Cortex of kidney (tissue), 1 donor: ENCODE measurements at places on chromosomes 2 and 18.

DNA sequence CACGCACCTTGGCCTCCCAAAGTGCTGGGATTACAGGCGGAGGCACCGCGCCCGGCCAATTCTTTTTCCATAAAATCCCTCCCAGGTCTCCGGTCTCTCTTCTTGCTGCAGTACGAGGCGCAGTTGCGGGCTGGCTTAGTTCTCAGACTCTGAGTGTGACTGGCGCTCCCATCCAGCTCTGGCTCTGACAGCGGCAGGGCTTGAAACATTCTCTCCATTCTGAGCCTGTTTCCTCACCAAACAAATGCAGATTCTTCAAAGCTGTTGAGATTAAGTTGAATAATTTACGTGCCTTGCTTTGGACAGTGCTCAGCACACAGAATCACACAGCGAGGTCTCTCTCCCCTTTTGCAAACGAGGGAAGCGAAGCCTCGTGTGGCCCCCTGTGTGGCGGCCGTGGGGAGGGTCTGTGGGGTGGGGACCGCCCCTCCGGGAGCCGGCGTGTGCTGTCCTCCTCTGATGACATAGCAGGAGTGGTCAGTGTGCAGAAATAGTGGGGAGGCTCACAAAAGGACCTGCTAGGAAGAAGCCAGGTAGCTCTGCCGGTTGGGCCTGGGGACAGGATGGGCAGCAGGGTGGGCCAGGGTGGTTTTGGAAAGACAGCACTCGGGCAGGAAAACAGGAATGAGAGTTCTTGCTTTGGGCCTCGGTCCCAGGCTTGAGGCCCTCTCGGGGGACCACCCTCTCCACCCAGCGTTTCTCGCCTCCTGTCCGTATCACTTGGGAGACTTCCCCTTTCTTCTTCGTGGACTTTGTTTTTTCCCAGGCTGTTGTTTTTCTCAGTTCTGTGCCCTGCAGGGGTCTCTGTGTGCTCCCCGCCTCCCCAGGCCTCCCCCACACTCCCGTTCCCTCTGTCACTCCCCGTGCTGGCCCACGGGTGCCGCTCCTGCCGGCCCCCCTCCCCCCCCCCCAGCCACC, 75.0 kb downstream of the KCNG2 start:
- no peak for DNase-seq

DNA sequence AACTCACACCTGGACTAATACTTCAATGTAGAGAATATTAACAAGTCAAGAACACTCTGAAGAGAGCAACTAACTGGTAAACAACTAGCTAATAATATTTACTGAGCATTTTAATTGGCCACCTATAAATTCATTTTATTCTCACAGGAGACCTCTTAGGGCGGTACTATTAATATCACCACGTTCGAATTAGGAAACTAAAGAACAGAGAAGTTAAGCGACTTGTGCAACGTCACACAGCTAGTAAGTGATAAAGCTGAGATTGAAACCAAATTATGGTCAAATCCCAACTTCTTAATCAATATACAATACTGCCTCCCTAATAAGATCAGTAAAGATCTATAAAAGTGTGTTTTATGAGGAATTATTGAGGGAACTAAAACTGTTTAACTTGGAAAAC, 1034.3 kb upstream of the POU3F3 start:
- DNase-seq = no peak

DNA sequence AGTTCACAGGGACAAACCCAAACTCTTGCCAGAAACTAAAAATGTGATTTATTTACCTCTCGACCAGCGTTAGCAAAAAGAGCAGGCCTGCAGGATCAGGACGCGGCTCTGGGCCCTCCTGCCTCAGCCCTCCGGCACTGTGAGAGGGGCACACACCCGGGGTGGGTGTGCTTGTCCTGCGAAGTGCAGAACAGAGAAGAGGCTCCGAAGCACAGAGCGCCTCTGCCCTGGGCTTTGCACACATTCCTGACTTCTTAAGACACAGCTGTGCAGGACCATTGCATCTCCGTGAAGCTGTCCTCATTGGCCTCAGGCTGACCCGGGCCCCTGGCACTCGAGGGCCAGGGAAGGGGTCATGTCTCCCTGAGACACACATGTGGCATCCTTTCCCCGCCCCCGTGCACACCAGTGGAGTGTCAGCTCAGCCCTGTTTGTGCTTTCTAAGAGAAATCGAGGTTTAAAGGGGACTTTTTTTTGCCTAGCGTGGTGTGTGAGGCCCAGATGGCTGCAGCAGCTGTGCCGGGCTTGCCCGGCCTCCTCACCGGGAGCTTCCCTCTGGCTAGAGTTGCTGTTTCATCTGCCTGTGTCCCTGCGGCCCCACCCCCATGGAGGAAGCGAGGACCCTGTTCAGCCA, 9.9 kb upstream of the NFATC1 start:
- DNase-seq = no peak

DNA sequence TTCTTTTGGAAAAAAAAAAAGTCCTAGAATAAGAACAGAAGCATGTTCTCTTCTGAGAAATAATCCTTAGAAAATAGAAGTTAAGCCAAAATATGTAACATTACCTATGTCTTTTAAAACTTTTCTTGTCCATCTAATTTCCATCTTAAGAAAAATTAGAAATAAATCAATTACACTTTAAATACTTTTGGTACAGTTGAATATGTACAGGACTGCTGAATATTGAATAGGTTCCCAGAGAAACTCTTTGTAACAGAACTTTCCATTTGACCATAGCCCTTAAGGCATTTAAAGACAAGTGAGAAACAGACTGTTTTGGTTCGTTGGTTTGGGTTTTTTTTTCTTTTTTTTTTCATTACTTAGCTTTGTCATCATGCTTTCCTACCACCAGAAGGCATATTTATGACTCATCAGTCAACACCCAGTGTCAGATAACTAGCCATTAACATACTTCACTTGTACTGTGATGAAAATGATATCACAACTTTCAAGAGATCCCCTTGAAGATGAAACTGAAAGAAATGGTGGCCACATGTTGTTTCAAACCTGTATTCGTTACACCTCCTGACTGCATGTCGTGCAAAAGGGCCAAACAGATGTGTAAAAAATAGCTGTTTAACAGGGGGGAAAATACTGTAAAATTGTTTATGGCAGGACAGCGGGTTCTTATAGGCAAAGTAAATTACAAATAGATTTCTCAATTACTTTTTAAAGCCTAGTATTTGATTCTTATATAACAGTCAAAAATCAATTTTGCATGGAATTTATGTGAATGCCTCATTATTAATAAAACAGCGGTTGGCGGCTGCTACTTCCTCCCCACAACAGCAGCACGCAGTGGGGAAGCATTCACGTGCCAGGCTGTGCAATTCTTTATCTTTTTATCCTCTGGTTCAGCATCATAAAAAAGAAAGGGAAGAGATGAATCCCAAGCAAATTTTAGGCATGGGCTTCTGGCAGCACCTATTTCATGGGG, 280.7 kb upstream of the HNRNPA3 start:
- DNase-seq = no peak

- DNase-seq = no peak
Observed at GRCh38 chr2:205715831-205716525, 33.7 kb downstream of the NRP2 start.

GRCh38 chr2:150619607-150620330, 132.3 kb upstream of the RND3 start:
- DNase-seq = no peak

- no peak for DNase-seq
Observed at GRCh38 chr2:215002500-215002899, 135.9 kb downstream of the ABCA12 start.

DNA sequence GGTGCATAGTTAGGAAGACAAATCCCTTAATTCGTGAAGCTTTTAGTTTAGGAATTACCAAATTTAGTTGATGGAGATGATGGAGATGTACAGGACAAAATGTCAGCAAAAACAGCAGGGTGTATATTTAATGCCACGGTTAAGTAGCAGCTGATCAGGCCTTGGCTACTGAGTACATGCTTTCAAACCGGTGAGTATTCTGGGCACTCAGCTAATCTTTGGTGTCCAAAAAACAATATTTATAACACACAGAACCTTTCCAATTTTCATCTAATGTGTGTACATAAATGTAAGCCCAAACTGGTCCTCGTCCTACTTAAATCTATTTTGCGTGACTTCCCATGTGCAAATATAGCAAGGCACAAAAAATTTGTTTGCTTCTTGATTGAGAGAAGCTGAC, 703.4 kb upstream of the LINC00305 start:
- no peak for DNase-seq

DNA sequence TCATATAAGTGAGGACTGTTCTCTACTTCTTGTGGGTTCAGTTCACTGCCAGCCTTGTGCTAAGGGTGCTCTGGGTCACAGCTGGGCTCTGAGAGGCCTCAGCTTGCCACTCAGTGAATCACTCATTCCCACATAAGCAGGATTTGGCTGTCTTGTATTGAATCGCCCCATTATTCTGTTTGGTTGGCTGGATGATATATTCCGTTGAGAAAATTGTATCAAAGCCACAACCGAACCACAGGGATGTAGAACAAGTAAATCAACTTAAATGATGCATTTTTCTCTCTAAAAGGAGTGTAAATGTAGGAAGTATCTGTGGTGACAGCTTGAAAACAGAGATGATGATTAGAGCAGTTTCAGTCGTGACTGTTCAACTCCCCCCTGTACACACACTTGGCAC, 39.6 kb downstream of the TTC39C start:
- no peak for DNase-seq

GRCh38 chr2:36770542-36771287, 74.2 kb downstream of the VIT start:
- no peak for DNase-seq

- DNase-seq = no peak
Observed at GRCh38 chr2:2743164-2743571, 412.1 kb upstream of the MYT1L start.

GRCh38 chr2:71935262-71935848, 212.3 kb downstream of the CYP26B1 start:
- no peak for DNase-seq

DNA sequence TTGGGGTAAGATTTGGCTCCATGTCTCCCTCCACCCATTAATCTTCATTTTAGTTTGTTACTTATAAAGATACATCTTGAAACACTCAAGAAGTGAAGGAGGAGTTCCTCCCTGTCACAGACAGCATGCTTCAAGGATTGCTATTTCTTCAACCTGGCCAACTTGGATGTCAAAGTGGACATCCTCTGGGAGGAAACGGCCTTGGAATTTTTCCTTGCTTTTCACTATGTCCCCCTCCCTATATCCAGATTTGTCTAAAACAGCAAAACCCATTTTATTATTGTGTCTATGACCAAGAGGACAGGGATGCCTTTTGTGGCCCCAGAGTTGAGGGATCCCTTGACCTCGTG, 242.9 kb downstream of the LPIN1 start:
- no peak for DNase-seq

DNA sequence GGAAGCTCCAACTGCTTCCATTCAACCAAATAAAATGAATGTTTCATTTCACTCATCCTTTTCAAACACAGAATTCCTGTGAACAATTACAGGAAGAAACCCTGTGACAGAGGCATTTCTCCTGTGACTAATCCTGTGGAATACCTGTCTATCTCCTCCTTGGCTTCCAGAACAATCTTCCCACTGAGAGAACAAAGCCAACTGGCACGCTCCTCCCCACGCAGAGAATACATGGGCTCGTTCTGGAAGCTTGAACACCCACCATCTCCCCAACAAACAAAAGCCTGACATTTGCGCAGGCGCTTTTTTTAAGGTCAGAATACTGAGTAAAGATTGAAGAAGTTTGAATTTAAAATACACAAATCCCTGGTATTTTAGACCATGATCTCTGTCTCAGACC, 104.7 kb upstream of the SLC66A3 start:
- DNase-seq = no peak

DNA sequence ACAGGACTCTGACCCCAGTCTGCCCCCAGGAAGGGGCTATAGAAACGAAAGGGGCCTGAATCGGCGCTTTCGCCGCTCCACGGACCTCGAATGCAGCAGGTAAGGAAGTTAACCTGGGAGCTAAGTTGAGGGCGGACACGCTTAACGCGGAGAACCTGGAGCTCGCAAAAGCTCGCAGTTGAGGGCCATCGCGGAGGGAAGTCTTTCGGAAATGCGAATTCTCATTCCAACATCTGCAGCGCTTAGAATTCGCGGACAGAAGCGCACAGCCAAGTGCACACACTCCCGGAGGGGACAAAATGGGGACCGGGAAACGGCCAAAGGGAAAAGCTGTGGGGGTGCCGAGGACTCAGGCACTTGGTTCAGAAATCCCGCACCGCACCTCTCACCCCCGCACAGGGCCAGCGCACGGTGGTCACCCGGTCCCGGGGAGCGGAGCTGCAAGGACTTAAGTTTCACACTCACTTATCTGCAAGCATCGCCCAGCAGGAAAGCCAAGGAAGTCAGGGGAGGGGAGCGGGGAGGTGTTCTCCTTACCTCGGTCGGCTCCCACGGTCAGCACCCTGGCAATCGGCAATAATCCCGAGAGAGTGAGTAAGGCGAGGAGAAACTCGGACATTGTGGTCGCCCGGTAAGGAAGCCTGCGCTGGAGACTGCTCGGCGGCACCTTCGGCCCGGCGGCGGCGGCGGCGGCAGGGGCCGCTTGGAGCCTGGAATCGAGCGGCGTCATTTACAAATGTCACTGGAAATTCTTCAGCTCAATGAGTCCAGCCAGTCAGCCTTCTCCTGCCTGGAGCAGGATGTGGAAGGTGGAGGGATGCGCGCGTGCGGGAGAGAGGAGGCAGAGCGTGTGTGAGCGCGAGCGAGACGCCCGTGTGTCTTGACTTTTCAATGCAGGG, 456 bp downstream of the LRP1B start:
- DNase-seq = no peak

DNA sequence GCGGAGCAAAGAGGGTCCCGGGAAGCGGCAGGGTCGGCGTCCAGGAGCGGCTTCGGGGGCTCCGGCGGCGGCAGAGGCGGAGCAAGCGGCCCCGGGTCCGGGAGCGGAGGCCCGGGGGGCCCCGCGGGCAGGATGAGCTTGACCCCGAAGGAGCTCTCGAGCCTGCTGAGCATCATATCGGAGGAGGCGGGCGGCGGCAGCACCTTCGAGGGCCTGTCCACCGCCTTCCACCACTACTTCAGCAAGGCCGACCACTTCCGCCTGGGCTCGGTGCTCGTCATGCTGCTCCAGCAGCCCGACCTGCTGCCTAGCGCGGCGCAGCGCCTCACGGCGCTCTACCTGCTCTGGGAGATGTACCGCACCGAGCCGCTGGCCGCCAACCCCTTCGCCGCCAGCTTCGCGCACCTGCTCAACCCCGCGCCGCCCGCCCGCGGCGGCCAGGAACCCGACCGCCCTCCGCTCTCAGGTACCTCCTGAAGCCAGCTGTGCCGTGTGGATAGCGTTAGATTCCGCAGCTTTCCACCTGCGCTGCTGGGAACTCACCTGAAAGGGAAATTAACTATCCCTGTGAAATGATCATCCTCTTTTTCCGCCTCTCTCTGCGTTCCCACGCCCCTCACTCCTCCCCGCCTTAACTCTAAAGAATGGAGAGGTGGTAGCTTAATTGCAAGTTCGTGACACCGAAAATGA, 472 bp downstream of the CNOT11 start:
- DNase-seq = no peak

GRCh38 chr2:232473467-232473890, 14.2 kb downstream of the ECEL1 start:
- DNase-seq = no peak

DNA sequence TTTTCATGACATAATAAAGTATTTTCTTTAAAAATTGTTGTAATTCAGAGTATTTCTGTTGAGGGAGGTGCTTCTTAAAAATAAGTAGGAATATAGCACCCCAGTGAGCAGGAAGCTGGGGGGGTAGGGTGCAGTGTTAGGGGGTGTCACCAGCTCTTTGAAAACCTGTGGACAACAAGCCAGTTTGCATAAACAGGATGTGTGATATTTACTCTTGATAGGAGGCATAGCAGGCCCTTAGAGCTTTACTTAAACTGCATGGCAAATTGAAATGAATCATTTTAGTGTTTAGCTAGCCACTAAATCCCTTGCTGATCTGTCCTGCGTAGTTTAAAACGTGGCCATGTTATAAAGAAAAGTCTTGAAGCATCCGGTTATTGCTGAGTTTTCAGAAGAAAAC, 8.4 kb downstream of the TGIF1 start:
- no peak for DNase-seq

GRCh38 chr2:150404147-150404546, 83.3 kb downstream of the RND3 start:
- DNase-seq = no peak
